Gastrocnemius medialis (tissue), 4 donors: ENCODE measurements at places on chromosomes 11 and 22. TPM values are rescaled to one million over a fixed set of nuclear protein-coding genes. Genes with fewer than 3 reads are reported as not detected.

- H3K36me3 ChIP-seq, result no peaks in the 10 kb centered on the region
- no peak for DNase-seq
- no peak overlapping the region for H3K27ac ChIP-seq
- no peaks in the 10 kb centered on the region for H3K27me3 ChIP-seq
- no peak overlapping the region for H3K4me3 ChIP-seq
- no peaks in the 10 kb centered on the region for H3K4me1 ChIP-seq
Measured at GRCh38 chr11:88799771-88800500, 265.8 kb downstream of the GRM5 start.

RTN4RL2 gene
- total RNA-seq, result 0.78 TPM

DNA sequence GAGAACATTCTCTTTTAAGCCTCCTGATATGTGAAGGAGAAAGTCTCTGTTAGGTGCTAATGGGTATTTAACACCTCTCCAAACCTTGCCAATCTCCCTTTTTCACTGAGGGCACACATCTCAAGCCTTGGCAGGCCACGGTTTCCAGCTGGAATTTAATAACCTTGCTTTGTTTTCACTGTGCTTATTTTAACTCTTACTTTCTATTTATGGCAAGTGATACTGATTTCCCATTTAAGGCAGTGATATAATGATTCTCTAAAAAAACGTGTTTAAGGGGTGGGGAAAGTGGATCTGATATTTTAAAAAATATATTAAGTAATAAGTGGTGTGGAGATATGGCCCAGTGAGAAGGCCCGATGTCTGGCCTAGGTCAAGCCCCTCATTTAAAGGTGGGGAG is 1.1 kb upstream of the RASD2 start:
- no peaks in the 10 kb centered on the region for H3K36me3 ChIP-seq
- no peak for DNase-seq
- H3K27ac ChIP-seq, result peak overlapping the region; percentile 92
- H3K4me3 ChIP-seq, result peak overlapping the region; percentile 56

SPON1 gene
- total RNA-seq, result 0.10 TPM

SCT gene
- not detected for total RNA-seq

DNA sequence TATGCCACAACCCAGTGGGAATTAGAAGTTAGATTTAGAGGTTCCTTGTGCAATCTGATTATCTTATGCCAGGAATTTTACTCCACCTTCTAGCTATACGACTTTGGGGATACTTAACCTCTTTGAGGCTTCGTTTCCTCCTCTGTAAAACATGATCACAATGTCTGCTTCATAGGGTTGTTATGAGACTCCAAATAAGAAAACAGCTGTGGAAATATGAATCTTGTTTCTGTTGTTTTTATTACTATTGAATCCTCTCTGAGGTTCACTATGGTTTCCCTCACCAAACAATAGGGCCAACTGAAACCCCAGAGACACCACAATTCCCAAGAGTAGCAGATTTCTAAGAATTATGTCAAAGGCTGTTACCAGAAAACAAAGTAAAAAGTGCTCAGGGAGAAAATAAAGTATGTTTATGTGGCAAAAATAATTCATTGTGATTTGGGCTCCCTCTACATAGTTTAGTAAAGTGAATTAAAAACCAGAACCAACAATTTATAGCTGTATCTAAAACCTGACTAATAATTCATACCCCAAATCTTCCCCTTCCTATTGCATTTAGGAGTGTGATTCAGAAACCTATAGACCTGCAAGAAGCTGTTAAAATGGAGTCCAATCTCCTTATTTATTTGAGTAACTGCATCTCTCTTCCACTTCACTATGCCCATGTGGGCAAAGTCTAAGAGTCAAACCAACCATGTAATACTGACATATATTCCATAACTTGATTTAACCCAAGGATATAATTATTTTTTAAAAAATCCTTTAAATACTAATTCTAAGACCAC is 38.4 kb downstream of the AMBRA1 start:
- H3K4me3 ChIP-seq, result no peak overlapping the region
- H3K36me3 ChIP-seq, result no peaks in the 10 kb centered on the region
- DNase-seq, result no peak
- peak overlapping the region; percentile 90 for H3K27ac ChIP-seq
